Brain (organoid and tissue), 16 donors: ENCODE measurements at places on chromosomes 5 and 9.

GRCh38 chr9:3475300-3476020 is 50.3 kb downstream of the RFX3 start:
- DNase-seq: no peak

- DNase-seq: no peak
Observed at GRCh38 chr9:3150074-3150473, 306.2 kb upstream of the PUM3 start.

GRCh38 chr9:77177894-77178794 is 810 bp downstream of the VPS13A start:
- peak; percentile 29 for DNase-seq

DNA sequence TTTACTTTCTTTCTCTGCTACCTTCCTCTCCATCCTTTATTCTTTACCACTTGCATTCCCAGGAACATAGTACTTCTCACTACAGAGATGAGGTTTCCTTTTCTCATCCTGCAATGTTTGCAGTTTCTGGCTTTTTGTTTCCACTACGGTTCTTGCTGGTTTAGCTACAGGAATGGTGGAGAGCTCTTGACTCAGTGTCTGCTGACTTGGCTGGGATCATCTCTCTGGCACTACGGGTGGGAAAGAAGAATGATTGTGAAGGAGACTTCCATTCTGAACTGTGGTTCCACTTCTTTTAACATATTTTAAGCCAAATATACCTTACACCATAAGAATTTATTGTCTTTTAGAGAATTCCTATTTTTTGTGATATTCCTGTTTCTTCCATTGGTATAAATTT is 65.1 kb downstream of the NREP start:
- no peak for DNase-seq

DNA sequence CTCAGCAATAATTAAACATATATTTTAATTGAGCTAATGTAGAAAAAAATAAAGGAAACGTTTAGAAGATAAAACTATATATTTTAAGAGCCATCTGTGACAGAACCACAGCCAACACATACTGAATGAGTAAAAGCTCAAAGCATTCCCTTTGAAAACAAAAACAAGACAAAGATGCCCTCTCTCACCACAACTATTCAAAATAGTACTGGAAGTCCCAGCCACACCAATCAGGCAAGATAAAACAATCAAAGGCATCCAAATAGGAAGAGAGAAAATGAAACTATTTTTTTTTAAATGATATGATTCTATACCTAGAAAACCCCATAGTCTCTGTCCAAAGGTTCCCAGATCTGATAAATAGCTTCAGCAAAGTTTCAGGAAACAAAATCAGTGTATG is 262.0 kb downstream of the HTR1A start:
- DNase-seq: no peak

GRCh38 chr5:33105521-33105941 is 335.2 kb upstream of the TARS1 start:
- no peak for DNase-seq

DNA sequence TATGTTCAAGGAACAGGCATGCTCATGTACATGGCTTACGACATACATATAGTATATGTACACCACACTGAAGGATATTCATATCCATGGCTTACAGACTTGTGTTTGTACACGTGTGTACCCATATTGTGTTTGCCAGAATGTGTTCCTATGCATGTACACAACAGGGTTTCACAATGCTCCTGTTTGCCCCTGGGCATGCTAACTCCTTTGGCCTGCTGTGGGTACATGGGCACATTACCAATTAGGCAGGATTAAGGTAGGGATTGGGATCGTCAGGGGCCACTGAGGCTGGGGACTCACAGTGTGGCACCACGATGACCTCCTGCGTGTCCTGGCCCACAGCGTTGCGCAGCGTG is 26.2 kb downstream of the PDGFRB start:
- DNase-seq: no peak

DNA sequence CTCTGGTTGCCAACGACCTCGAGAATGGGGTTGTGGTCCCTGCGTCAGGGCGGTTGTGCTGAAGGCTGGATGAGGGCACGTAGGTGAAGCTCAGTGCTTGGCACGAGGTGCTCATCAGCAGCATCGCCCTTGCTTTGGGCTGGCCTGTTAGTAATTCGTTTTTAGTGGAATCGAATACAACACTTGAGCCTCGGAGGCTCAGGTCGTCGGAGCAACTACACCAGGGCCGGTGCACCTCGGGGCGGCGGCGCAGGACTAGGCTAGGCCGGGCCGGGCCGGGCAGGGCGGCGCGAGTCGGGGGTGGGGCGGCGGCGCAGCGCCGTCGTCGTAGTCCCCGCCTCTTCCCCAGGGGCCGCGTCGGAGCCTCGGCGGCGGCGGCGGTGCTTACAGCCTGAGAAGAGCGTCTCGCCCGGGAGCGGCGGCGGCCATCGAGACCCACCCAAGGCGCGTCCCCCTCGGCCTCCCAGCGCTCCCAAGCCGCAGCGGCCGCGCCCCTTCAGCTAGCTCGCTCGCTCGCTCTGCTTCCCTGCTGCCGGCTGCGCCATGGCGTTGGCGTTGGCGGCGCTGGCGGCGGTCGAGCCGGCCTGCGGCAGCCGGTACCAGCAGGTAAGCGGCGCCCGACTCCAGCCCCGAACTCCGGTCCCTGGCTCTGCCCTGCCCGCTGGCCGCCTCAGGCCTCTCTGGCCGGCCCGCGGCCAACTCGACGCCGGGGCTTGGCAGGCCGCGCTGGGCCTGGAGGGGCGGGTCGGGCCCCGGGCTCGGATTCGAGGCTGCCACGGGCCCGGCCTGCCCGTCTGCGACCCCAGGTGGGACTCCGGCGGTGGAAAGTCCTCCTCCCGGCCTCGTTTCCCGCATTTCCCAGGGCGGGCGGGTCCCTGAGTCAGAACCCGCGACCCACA is at the start of gene NDFIP1:
Gene NDFIP1, plus strand, starts transcription at position 348 of the 899 bp plus-strand sequence. Its CDS starts 196 bp downstream, at position 544.
- DNase-seq: peak; percentile 81

DNA sequence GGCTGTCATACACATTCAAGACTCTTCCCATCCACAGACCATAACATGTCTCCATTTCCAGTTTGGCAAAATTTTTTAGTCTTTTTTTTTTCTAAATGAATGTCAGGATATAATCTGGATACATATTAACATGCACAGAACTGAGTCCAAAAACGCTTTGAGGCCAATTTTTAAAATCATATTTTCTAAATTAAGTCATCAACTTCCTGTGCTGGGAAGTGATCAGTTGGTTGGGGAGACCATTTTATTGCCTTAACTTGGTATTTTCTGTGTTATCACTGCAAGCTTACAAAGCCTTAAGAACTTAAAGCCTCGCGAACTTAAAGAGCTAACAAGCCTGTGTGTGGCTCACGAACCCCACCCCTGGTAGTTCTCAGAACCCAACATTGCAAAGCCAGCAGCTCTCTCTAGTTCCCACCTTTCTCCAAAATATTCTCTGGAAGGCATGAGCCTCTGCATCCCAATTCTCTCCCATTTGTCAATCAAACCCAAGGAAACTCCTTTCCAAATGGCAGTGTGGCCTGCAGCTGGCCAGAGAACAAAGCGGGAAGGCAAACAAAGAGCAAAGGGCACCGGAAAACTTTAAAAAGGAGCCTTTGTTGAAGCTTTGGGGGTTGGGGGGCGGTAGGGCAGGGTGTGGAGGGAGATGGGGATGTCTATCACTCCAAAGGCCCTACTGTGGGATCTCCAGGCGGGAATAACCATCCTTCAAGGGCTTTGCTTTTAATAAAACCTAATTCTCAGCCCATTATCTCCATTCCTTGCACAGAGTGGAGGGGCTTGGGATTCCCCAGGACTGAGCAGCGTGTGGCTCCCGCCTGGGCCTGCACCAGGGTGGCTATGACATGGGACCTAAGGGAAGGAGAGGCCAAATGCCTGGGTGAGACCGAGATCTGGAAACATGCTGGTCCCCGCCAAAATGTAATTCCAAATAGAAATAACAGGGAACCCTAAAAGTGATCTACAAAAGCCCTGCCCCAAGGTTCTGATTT is 65.0 kb downstream of the ROR2 start:
- DNase-seq: no peak

DNA sequence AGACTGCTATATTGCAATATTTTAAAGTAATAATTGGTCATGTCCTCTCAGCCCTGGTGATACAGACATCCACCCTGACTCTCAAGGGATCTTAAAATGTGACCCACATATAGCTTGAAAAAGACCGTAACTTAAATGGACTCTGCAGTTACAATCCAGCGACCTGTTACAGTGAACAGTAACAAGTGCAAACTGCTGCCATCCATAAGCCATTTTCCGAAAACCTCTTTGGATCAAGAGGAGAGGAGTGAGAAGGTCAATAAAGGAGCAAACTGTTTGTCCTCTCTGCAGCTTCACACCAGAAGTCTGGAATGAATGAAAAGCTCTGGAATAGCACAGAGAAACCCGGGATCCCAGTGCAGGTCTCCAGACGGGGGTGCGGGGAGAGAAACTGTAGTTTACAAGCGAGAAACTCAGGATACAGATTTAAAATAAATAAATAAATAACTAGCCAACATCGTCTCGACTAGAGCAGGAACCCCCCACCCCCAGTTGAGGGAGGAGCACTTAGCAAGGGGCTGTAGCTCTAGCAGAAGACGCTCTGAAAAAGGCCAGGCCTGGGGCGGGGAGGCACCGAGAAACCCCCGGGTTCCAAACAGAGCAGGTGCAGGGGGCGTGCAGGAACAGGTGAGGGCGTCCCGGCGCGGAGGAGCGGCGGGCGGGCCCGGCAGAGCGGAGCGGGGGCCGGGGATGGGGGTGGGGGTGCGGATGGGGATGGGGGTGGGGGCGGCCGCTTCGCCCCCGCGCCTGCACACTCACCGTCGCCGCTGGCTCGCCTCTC is 572 bp downstream of the ZDHHC21 start:
- peak; percentile 64 for DNase-seq

DNA sequence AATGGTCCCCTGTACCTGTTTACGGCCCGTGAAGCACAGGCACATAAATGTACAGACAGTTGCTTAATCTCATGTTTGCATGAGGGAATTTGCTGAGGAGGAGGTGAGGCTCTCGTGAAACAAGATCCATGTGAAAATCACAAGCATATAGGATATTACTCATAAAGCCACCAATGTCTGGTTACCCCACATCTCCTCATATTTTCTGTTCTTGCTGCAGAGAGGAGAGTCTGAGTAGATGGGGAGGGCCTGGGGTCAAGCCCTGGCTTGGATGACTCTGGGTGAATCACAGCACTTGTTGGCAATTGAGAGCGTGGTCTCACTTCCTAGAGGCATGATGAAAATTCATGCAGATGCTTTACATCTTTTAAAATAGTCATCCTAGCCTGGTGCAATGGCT is 975 bp downstream of the AGXT2 start:
- DNase-seq: no peak

GRCh38 chr5:120405286-120405864 is 58.7 kb upstream of the PRR16 start:
- DNase-seq: no peak

DNA sequence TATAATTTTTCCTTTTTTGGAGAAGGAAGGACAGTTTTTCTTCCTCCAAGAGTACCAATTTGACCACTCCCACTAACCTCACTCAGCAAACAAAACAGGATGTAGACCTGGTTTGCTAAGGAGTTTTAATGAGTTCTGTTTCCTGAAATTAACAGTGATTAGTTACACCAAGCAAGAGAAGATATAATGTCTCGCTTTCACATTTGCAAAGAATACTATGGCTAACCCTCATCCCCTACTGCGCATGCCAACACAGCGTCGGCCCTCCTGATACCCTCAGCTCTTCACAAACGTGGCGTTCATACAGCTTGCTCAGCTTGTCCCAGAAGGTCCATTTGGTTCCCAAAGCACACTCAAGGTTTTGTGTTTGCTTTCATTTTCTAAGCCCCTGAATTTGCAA is 41.9 kb upstream of the IPPK start:
- DNase-seq: no peak
